ENCODE measurements at places on chromosomes 2 and 18.

DNA sequence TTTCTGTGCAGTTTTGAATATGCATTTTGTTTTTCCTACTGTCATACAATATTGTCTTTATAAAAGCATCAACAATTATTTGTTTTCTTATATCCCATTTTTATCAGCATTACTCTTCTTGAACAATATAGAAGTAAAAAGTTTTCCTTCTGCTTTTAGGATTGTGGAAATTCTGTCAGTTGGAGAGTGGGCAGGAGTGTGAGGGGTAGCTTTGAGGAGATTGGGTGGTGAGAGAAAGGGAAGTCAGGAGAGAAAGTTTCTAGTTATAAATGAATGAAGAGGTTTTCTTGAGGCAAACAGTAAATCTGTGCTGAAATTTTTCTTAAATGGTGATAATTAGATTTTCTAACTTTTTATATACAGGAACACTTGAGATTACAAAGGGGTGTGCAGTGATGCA lies 151.7 kb upstream of the NOSTRIN start:
- DNase-seq = no peak

DNA sequence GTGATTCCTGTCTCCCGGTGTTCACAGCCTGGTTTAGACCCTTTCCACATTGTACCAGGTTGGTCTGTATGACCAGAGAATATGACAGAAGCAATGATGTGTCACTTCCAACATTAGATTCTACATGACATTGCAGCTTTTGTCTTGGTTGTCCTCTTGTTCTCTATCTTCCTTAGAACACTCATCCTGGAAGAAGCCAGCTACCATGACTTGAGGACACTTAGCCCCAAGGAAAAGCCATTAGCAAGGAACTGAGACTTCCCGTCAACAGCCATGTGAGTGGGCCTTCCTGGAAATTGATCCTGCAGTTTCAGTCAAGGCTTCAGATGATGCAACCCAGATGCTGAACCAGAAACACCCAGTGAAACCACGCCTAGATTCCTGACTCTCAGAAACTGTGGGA lies 143.3 kb downstream of the MREG start:
- peak; percentile 35 for DNase-seq

- DNase-seq = no peak
These were observed 226.7 kb upstream of the ZSWIM2 start for GRCh38 chr2:187075671-187076070.

GRCh38 chr2:124514236-124514635 lies 489.1 kb downstream of the CNTNAP5 start:
- no peak for DNase-seq

- no peak for DNase-seq
These were observed 298.8 kb upstream of the FANCL start for GRCh38 chr2:58539973-58540372.

- DNase-seq = no peak
These were observed 18.0 kb upstream of the GLS start for GRCh38 chr2:190862571-190862991.

GRCh38 chr2:138600732-138601457 lies 99.3 kb downstream of the SPOPL start:
- no peak for DNase-seq

GRCh38 chr18:24968238-24968775 lies 383.7 kb downstream of the ZNF521 start:
- DNase-seq = no peak

- DNase-seq = no peak
These were observed 68.2 kb upstream of the EML6 start for GRCh38 chr2:54655046-54655809.

- DNase-seq = no peak
These were observed 14.4 kb upstream of the IGFBP2 start for GRCh38 chr2:216618785-216619184.

- peak; percentile 39 for DNase-seq
These were observed 7.8 kb upstream of the OR6B3 start for GRCh38 chr2:240060977-240061591.

DNA sequence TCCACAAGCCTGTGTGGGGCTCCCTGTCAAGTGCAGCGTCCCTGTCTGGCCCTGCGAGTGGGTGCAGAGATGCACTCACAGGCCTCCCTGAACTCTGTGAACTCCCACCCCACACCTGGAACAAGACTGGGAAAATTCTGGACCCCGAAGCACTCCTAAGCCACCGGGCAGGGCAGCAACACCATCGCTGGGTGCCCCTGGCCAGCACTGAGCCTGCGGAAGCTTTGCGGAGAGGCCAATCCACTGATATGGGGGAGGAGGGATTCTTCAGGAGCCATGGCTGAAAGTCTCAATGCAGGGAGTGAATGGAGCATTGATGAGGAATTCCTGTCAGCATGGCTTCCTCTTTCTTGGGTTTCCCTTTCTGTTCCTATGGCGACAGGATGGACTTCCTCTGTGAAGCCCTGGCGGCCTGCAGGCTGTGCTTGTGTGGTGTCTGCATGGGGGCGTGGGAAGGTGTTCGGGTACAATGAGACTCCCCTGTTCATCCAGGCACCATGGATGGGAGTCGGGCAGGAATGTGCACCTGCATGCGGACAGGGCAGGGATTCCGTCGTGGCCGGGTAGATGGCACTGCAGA lies 15.1 kb downstream of the TRIB2 start:
- no peak for DNase-seq

DNA sequence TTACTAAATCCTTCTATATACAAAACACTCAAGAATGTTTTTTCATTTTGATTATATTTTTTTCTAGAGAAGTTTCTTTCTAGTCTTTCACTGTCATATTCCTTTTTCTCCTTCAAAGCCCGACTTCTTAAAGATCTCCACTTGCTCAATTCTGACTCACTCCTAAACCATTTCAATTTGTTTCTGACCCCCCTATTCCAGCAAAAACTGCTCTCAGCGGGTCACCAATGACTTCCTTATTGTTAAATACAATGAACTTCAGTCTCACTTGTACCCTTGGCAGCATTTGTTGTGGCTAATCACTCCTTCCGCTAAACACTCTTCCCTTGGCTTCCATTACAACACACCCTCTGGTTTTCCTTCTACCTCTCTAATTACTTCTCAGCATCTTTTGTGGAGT lies 111.1 kb upstream of the RBBP8 start:
- peak; percentile 44 for DNase-seq

GRCh38 chr2:221554769-221555493 lies 17.2 kb downstream of the EPHA4 start:
- no peak for DNase-seq
